ENCODE measurements at places on chromosomes 13 and 19. TPM values are rescaled to one million over a fixed set of nuclear protein-coding genes. Genes with fewer than 3 reads are reported as not detected.
A peak's percentile ranks its signal among the peaks of the same experiment; 100 is the strongest.

The CBARP gene
- not detected for total RNA-seq

The ERICH6B gene
- not detected for total RNA-seq

The SCAF1 gene
- total RNA-seq = 64.1 TPM

The TNNT1 gene
- total RNA-seq = not detected

The FGF22 gene
- total RNA-seq = not detected

The ZNF544 gene
- total RNA-seq = 48.1 TPM

The FGF14 gene
- not detected for total RNA-seq

The CCDC70 gene
- total RNA-seq = not detected

The PDX1 gene
- total RNA-seq = not detected

The ZNF625 gene
- total RNA-seq = 5.2 TPM

The ZNF699 gene
- total RNA-seq = 7.5 TPM

The ONECUT3 gene
- not detected for total RNA-seq

GRCh38 chr13:110991991-110992508, 77.2 kb upstream of the ANKRD10 start:
- DNase-seq = no peak

GRCh38 chr13:91657283-91657682, 258.9 kb downstream of the GPC5 start:
- no peak for DNase-seq

- DNase-seq = no peak
Observed at GRCh38 chr13:80428349-80429096, 87.6 kb upstream of the SPRY2 start.

DNA sequence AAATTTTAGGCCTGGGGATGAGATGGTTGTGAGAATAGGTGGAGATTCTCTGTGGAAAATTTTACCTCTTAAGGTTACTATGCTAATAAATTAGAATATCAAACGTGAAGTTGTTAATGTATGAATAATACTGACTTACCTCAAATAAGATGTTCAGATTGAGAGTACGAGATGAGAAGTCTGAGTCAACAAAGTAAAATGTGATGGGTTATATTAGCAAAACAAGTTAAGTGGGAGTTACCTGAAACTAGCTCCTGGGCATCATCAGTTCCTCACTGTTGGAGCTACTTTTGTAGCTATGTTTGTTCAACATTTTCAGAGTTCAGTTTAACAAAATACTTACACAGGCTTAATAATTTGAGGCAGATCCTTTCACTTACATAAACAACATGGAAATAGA, 108.6 kb downstream of the PIBF1 start:
- DNase-seq = no peak

DNA sequence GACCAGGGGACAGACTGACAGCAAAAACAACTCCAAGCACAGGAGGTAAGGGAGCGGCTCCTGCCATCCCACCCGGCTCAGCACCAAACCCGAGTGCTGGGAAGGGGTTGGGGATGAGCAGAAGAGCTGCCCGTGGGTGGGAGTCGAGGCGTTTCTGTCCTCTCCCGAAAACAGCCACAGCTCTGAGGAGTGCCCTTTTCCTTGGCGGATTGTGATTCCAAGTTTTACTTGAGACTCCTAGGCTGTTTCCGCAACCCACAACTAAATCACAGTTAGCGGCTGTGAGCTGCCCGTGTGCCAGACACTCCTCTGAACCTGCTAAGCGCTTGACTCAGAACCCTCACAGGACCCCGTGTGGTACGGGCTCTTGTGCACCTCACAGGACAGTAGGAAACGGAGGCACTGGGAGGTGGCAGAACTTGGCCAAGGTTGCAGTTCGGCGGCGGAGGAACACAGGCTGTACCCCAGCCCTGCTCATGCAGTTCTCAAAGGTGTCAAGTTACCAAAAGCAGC, 21.4 kb downstream of the CFAP97D2 start:
- no peak for DNase-seq

- DNase-seq = no peak
Observed at GRCh38 chr13:79070343-79070974, 335.6 kb downstream of the RBM26 start.

GRCh38 chr13:91331047-91331915, 16.2 kb upstream of the MIR17HG start:
- no peak for DNase-seq

DNA sequence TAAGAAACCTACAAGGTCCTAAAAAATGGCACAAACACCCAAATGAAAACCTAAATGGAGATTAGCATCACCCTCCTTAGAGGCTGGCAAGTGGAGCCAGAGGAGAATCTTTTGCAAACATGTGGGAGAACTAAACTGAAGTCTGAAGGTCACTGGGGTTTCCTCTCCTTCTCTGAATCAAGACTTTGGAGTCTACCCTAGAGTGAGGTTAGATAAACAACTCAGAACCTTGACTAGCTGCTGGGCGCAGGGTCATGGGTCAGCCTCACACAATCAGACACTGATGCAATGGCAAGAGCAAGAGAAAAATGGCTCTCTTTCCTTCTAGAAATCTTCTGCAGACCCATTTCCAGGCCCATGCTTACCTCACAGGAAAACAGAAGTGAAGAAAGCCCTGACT, 165.8 kb downstream of the KCTD12 start:
- DNase-seq = no peak

- peak; percentile 35 for DNase-seq
Observed at GRCh38 chr13:43057653-43058317, 34.4 kb downstream of the DNAJC15 start.

GRCh38 chr13:33194820-33195692, 90.5 kb downstream of the STARD13 start:
- DNase-seq = no peak

DNA sequence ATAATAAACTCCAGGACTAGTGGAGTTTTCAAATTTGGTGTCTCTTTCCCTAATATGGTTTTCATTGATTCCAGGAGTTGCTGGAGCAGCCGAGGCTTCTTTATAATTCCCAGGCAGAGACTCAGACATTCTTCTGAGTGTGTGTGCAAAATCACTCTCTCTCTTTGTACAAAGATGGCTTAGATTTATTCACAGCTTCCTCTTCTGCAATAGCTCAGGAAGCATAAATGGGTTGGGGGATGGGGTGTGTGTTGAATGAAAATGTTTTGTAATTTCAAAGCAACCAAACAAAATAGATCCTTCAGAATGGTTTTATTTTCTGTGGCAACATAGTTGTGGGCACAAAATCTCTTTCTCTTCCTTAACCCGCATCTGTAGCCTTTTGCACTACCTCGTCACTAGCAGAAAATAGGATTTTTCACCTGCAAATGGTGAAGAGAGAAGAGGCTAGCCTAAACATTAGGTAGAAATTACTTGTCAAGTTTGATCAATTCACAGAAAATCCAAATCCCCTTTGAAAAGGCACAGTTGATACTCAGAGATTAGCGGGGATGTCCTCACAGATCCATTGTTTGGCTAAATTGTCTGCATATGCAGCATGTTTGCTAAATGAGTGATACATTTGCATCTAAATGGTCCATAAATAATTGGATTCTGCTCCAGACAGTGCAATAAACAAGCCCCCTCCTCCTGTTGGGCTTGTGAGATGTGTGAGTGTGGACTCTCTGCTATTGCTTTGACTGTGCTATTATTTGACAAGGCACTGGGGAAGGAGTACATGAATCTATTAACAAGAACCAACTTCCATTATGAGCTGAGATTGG, 66.7 kb downstream of the CBY2 start:
- no peak for DNase-seq

GRCh38 chr13:114235697-114236096, 1.0 kb downstream of the CDC16 start:
- no peak for DNase-seq

DNA sequence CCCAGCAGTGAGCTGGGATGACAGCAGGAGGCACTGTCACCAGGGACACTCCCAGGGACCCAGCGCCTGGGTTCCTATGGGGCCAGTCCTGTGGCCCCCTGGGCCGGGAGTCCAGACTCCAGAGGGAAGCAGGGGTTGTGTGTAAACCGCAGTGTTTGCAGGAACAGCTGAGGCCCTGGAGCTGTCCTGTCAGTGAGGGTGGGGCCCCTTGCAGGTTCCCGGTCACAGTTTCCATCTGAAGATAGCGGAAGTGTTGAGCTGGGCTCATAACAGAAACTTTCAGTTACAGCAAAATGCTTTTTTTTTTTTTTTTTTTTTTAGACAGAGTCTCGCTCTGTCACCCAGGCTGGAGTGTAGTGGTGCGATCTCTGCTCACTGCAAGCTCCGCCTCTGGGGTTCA, 17.7 kb upstream of the CSNK1G2 start:
- DNase-seq = no peak

DNA sequence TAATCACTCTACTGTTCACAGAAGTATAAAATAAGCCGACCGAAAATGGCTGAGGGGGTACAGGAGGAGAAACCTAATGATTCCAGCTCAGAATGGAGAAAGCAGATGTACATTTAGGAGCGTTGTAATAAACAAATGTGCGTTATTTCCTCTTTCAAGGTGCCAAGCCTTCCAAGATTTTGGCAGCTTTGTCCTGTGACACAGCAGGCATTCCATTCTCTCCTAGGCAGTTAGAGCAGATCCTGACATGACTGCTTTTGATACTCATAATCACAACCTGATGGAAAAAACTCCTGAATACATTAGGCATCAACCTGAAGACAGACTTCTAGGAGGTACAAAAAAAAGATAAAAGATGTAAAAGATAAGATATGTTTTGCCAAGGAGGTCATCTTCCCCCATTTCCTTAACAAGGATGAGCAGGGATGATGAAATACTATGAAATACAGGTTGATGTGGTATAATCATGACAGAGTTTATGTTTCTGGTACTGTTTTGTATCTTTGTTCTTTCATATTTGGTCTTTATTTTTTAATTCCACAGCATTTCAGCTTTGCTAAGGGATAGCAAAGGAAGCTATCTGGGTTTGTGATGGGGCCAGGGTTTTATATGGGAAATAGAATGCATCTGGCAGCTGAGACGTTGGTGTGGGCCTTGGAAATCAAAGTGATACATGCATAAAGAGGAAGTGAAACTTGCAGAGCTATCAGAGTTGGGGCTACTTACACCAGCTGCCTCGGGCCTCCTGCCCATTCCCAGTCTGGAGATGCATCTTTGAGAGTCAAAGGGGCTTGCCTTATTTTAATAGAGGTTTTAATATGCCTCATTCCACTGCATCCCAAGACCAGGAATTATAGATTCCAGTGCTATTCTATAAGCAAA, 222.5 kb downstream of the OXGR1 start:
- no peak for DNase-seq
